ENCODE measurements at places on chromosomes 13 and 19. TPM values are rescaled to one million over a fixed set of nuclear protein-coding genes. Genes with fewer than 3 reads are reported as not detected.

- H3K36me3 ChIP-seq = no peaks in the 10 kb centered on the region
- H3K4me1 ChIP-seq = no peaks in the 10 kb centered on the region
- no peak overlapping the region for H3K27ac ChIP-seq
- no peak for DNase-seq
- no peaks in the 10 kb centered on the region for H3K27me3 ChIP-seq
These were observed 93.1 kb downstream of the PCDH17 start for GRCh38 chr13:57724486-57725272.

- no peak for DNase-seq
- no peak overlapping the region for H3K4me3 ChIP-seq
- no peaks in the 10 kb centered on the region for H3K27me3 ChIP-seq
- no peak overlapping the region for H3K27ac ChIP-seq
- H3K36me3 ChIP-seq = no peaks in the 10 kb centered on the region
These were observed 59.6 kb downstream of the USP12 start for GRCh38 chr13:27112006-27112405.

- peaks cover 7% of the 10 kb centered on the region for H3K4me1 ChIP-seq
- no peak overlapping the region for H3K4me3 ChIP-seq
- peak overlapping the region; percentile 89 for H3K27ac ChIP-seq
- H3K36me3 ChIP-seq = no peaks in the 10 kb centered on the region
These were observed 1.7 kb downstream of the PLPPR2 start for GRCh38 chr19:11356676-11357550.

Gene MCF2L
- 33.4 TPM for total RNA-seq

- H3K36me3 ChIP-seq = no peaks in the 10 kb centered on the region
- H3K4me3 ChIP-seq = no peak overlapping the region
- DNase-seq = no peak
- H3K27ac ChIP-seq = no peak overlapping the region
These were observed 32.8 kb downstream of the PEPD start for GRCh38 chr19:33488826-33489225.

- no peaks in the 10 kb centered on the region for H3K4me1 ChIP-seq
- H3K36me3 ChIP-seq = no peaks in the 10 kb centered on the region
- no peak for DNase-seq
- H3K27me3 ChIP-seq = no peaks in the 10 kb centered on the region
These were observed 400.5 kb upstream of the SLC10A2 start for GRCh38 chr13:103466761-103467160.

Gene SIAH3
- total RNA-seq = not detected

Gene CPT1C
- total RNA-seq = 2.8 TPM

- no peaks in the 10 kb centered on the region for H3K36me3 ChIP-seq
- peak overlapping the region; percentile 81 for H3K27ac ChIP-seq
- H3K4me3 ChIP-seq = no peak overlapping the region
- H3K4me1 ChIP-seq = no peaks in the 10 kb centered on the region
- no peak for DNase-seq
- no peaks in the 10 kb centered on the region for H3K27me3 ChIP-seq
These were observed 11.9 kb upstream of the PSPC1 start for GRCh38 chr13:19794631-19795030.

- H3K4me3 ChIP-seq = no peak overlapping the region
- DNase-seq = no peak
- peaks cover 14% of the 10 kb centered on the region for H3K36me3 ChIP-seq
- no peak overlapping the region for H3K27ac ChIP-seq
- no peaks in the 10 kb centered on the region for H3K27me3 ChIP-seq
These were observed 8.8 kb downstream of the IL4I1 start for GRCh38 chr19:49887665-49888509.

DNA sequence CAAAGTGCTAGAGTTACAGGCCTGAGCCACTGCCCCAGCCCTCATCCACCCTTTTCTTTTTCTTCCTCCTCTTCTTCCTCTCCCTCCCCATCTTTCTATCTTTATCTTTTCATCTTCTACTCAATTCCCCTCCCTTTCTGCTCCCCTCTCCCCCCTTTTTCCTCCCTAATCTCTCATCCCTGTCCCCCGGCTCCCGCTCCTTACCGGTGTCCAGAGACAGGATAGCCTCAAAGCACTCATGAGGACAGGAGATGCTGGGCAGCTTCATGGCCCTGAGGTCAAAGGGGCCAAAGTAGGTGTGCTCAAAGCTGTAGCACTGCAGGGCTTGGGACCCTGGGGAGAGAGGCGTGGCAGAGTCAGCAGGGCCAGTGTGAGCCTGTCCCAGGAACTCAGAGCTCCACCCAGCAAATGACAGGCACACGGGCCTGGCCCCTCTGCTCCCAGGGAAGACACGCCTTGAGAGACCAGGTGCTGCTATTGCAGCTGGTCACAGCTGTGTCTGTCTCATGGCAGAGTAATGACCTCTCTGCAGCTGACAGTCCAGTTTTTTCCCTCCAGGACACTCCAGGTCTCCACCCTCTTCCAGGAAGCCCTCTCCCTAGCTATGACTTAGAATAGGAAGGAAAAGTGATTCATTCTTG, 2.6 kb downstream of the LYPD5 start:
- H3K27ac ChIP-seq = peak overlapping the region; percentile 41
- H3K4me1 ChIP-seq = no peaks in the 10 kb centered on the region
- no peaks in the 10 kb centered on the region for H3K27me3 ChIP-seq
- H3K4me3 ChIP-seq = peak overlapping the region; percentile 68
- no peaks in the 10 kb centered on the region for H3K36me3 ChIP-seq
- no peak for DNase-seq

- no peaks in the 10 kb centered on the region for H3K27me3 ChIP-seq
- H3K4me3 ChIP-seq = no peak overlapping the region
- no peak for DNase-seq
- H3K27ac ChIP-seq = peak overlapping the region; percentile 36
- peaks cover 3% of the 10 kb centered on the region for H3K4me1 ChIP-seq
These were observed 25.0 kb downstream of the LRCH1 start for GRCh38 chr13:46577696-46578589.

DNA sequence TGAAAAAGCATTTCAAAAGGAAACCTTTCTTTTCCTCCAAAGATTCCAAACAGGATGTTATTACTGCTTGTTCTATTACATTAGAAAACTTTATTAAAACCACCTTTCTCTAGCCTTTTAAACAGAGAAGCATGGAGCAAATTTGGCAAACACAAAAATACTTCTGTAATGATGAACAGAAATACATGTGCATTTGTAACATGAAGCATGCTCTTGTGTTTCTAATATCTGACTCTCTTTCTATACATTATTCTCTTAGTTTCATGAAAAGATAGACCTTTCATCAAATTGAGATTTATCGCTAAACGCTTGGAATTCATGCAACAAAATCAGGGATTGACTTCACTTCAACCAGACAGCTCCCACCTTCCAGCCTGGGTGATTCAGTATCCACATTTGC, 152.8 kb upstream of the IRS2 start:
- no peak overlapping the region for H3K4me3 ChIP-seq
- no peak for DNase-seq
- no peak overlapping the region for H3K27ac ChIP-seq
- H3K36me3 ChIP-seq = no peaks in the 10 kb centered on the region

DNA sequence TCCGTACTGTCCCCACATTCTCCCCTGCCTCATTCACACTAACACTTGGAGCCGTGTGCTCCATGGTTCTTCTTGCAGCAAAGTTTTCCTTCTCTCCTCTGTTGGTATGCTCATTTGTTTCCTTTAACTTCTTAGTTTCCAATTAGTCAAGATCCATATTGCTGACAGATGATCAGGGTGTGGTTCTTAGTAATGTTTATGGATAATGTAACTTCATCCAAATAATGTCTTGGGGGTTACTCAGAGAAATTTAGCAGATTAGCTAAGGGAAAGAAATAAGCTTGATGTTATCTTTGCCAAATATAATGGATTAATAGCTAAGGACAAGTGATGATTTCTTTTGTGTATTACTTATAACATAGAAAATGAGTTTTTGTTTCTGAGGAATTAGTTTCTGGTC, 174.4 kb downstream of the NUFIP1 start:
- no peak for DNase-seq
- H3K27me3 ChIP-seq = no peaks in the 10 kb centered on the region
- no peaks in the 10 kb centered on the region for H3K4me1 ChIP-seq
- H3K36me3 ChIP-seq = no peaks in the 10 kb centered on the region
- no peak overlapping the region for H3K4me3 ChIP-seq

DNA sequence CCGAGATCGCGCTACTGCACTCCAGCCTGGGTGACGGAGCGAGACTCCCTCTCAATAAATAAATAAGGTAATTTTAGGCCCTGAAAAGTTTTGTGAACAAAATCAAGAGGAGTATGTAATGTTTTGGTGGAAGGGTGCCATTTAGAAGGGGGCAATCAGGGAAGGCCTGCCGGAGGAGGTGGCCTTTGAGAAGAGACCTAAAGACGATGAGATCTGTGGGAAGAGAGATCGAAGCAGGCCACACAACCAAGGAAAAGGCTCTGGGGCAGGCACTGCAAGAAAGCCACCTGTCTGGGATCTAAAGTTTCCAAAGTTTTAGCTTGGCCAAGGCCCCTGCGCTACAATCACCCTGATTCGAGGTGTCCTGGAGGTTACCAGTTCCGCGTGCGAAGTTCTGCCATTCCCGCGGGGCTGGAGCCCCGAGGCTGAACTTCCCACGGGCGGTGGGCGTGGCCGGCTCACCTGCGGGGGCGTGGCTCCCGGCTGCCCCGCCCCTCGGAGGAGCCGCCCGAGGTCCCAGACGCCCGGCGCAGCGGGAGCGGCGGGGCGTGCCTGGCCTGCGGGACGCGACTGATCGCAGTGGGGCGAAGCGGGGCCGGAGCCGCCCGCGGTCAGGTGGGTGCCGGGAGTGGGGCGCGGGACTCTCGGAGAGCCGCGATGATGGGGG, at the start of gene KLC3:
TSS of gene KLC3 (plus strand) at position 519 of the 667 bp plus-strand sequence. CDS start 4,792 bp downstream, outside the sequence.
- no peaks in the 10 kb centered on the region for H3K4me1 ChIP-seq
- no peak within 1 kb of the TSS for H3K4me3 ChIP-seq
- H3K36me3 ChIP-seq = no peaks in the 10 kb centered on the region
- peaks cover 11% of the 10 kb centered on the region for H3K27me3 ChIP-seq
- no peak for DNase-seq

Gene RFPL4A
- total RNA-seq = not detected

Gene LPAR6
- 23.7 TPM for total RNA-seq

DNA sequence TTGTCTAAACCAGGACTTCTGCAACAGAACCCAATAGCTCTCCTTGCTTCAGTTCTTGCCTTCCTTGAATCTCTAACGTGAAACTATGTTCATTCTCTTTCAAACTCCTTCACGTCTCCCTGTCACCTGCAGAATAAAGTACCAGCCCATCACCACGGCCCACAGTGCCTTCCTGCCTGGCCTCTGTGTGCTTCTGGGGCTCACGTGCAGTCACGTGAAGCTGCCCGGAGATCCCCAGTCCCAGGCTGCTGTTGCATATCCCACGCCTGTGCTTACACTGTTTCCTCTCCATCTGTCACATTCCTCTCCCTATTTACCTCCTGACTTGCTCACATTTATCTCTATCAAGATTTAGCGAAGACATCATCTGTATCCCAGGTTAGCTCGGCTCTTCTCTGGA, 102.8 kb downstream of the STARD13 start:
- H3K4me1 ChIP-seq = no peaks in the 10 kb centered on the region
- no peak overlapping the region for H3K4me3 ChIP-seq
- DNase-seq = no peak

GRCh38 chr13:20144141-20144850, 16.6 kb downstream of the GJA3 start:
- H3K4me1 ChIP-seq = no peaks in the 10 kb centered on the region
- DNase-seq = no peak
- H3K4me3 ChIP-seq = no peak overlapping the region
- H3K27me3 ChIP-seq = peaks cover 52% of the 10 kb centered on the region

Gene ZNF835
- total RNA-seq = 7.0 TPM

DNA sequence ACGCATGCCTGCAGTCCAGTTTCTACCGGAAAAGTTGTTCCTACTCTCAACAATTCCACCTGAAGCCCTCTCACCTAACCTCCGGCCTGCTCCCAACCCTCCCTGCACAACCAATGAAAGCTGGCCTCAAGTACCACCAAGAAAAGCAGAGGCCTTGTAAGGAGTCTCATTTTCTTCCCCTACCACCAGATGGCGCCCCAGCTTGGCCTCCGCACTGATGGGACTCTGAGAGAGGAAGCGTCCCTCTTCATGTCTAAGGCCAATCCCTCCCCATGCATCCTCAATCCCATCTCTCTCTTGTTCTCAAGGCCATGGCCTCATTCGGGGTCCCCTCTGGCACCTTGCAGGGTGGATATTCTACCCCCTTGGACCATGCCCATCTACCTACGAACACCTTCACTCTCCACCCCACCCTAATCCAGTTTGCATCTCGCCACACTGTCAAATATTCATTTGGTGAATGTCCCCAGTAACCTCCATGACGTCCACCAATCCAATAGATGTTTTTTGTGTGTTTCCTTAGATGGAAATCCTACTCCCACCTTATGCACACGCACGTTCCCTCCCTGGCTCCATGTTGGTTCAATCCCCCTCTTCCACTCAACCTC, 412.8 kb downstream of the ZNF536 start:
- H3K4me1 ChIP-seq = no peaks in the 10 kb centered on the region
- H3K36me3 ChIP-seq = no peaks in the 10 kb centered on the region
- no peak for DNase-seq
- no peak overlapping the region for H3K4me3 ChIP-seq
- no peak overlapping the region for H3K27ac ChIP-seq

Gene BBC3
- 7.5 TPM for total RNA-seq

DNA sequence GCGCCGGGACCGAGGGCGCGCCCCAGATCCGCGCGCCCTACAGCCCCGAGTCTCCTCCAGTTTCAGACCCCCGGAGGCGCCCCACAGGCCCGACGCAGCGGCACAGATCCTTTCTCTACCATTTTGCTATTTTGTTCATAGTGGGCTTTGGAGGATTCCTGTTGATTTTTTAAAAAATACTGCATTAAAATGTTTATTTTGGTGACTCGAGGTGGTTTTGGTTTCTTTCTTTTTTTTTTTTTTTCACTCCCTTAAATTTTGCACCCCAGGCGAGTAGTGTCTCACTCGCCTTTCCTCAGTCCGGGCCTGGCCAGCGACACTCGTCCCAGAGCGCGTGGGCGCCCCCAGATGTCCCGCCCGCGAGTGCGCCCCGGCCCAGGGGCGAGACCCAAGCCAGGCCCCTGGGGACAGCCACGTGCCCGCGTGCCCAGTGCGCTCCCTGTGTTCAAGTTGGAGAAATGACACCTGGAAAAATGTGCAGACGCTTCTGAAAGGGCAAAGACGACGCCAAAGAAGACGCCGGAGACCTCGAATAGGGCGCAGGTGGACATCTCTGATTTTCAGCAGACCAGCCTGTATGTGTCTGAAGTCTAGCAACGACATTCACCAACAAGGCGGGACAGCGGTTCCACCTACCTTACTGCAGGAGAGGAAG, 471 bp upstream of the INSR start:
- no peaks in the 10 kb centered on the region for H3K36me3 ChIP-seq
- H3K27ac ChIP-seq = peak overlapping the region; percentile 93
- H3K27me3 ChIP-seq = no peaks in the 10 kb centered on the region
- peak overlapping the region; percentile 97 for H3K4me3 ChIP-seq
- no peaks in the 10 kb centered on the region for H3K4me1 ChIP-seq

GRCh38 chr13:75635101-75635827, 866 bp upstream of the LMO7 start:
- DNase-seq = no peak
- H3K36me3 ChIP-seq = no peaks in the 10 kb centered on the region
- H3K27me3 ChIP-seq = no peaks in the 10 kb centered on the region

Gene KLK4
- not detected for total RNA-seq

DNA sequence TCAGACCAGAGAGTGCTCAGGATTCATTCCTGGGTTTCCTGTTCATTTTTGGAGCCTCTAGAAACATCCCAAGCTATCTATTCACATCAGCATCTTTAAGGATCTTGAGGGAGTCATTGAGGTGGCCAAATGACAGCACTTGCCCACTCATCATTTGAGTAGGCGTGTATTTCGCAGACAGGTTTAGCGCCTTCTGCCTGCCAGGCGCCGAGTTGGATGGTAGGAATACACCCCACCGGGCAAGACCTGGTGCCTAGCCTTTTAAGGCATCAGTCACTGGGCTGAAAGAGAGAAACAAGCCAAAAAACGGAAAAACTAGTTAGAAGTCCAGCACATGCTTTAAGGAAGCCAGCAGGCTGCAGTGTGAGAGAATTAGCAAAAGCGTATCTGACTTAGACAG, 33.8 kb downstream of the PEX11G start:
- H3K4me1 ChIP-seq = no peaks in the 10 kb centered on the region
- H3K36me3 ChIP-seq = no peaks in the 10 kb centered on the region
- H3K27ac ChIP-seq = no peak overlapping the region
- DNase-seq = no peak
- no peak overlapping the region for H3K4me3 ChIP-seq
